Adrenal gland (tissue), 19 donors: ENCODE measurements at places on chromosomes 4 and X. TPM values are rescaled to one million over a fixed set of nuclear protein-coding genes. Genes with fewer than 3 reads are reported as not detected.

- no peaks in the 10 kb centered on the region for H3K27me3 ChIP-seq
- DNase-seq = no peak
- H3K27ac ChIP-seq = no peak overlapping the region
- H3K36me3 ChIP-seq = no peaks in the 10 kb centered on the region
- no peaks in the 10 kb centered on the region for H3K4me1 ChIP-seq
Observed at GRCh38 chr4:105283501-105283900, 136.8 kb downstream of the TET2 start.

The COX7B2 gene
- polyA plus RNA-seq = not detected

The RHOXF2 gene
- not detected for polyA plus RNA-seq

- no peaks in the 10 kb centered on the region for H3K36me3 ChIP-seq
- no peak overlapping the region for H3K27ac ChIP-seq
- H3K27me3 ChIP-seq = no peaks in the 10 kb centered on the region
- H3K4me1 ChIP-seq = peaks cover 5% of the 10 kb centered on the region
Observed at GRCh38 chr4:86326400-86326799, 33.5 kb downstream of the MAPK10 start.

DNA sequence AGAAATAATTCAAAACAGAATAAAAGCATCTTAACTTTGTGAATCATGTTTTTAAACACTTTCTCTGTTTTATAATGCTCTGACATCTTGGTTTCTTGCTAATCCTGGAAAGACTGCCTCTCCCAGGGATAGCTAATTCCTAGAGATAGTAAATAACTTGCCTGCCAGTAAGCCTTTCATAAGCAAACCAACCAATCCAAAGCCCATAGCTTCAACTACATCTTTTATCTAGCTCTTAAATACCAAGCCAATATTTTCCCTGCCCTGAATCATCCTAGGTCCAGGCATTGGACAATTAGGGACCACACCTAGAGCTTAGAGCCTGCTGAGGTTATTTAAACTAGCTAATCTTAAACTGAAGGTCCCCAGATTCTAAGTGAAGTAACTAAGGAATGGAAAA lies 223.7 kb upstream of the DIPK2B start:
- no peaks in the 10 kb centered on the region for H3K4me1 ChIP-seq
- DNase-seq = no peak
- peaks cover 6% of the 10 kb centered on the region for H3K27me3 ChIP-seq
- no peak overlapping the region for H3K4me3 ChIP-seq
- H3K27ac ChIP-seq = no peak overlapping the region

The GYPE gene
- 0.24 TPM for polyA plus RNA-seq

The ANOS1 gene
- polyA plus RNA-seq = 2.5 TPM

The NLGN3 gene
- 10.6 TPM for polyA plus RNA-seq

DNA sequence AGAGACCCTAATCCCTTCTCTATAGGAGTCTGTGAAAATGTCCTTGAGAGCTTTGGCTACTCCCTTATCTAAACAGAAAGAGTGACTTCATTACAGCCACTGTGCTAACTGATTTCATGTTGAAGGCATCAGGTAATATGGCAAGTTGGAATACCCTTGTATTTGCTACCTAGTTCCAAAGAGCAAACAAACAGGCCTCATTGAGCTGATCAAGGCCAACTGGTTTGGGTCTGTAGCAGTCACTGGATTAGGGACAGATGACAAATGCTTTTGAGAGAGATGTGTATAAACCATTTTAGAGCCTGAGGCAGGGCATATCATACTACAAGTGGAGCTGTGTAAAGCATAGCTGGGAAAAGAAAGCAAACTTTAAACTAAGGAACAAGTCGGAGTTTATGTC lies 22.9 kb upstream of the PDLIM5 start:
- H3K27ac ChIP-seq = no peak overlapping the region
- no peaks in the 10 kb centered on the region for H3K4me1 ChIP-seq
- H3K4me3 ChIP-seq = no peak overlapping the region
- DNase-seq = no peak
- H3K27me3 ChIP-seq = no peaks in the 10 kb centered on the region

DNA sequence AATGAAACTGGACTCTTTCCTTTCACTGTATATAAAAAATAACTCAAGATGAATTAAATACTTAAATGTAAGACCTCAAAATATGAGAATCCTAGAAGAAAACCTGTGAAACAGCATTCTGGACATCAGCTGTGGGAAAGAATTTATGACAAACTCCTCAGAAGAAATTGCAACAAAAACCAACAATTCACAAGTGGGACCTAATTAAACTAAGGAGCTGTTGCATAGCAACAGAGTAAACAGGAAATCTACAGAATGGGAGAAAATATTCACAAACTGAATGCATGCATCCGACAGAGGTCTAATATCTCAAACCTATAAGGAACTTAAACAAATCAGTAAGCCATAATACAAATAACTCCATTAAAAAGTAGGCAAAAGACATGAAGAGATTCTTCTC lies 851.7 kb upstream of the PCDH10 start:
- no peak for DNase-seq
- no peak overlapping the region for H3K27ac ChIP-seq
- H3K27me3 ChIP-seq = no peaks in the 10 kb centered on the region
- no peaks in the 10 kb centered on the region for H3K4me1 ChIP-seq

DNA sequence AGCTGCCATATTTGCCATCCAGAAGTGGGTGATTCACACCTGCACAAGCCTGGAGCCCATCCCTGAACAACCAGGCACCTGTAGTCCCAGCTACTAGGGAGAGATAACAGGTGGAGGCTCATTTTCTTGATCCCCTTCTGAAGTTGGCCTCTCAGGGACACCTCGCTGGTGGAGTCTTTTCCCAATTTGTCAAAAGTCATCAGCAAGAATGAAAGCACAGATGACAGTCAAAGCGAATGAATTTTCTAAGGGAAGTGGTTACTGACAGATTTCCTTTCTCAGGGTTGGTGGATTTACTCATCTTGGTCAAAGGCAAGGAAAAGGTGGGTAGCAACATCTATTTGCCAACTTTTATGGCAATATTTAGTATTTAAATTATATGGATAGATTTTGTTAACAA lies 36.5 kb downstream of the FGFBP1 start:
- no peaks in the 10 kb centered on the region for H3K4me1 ChIP-seq
- H3K4me3 ChIP-seq = no peak overlapping the region
- DNase-seq = no peak

DNA sequence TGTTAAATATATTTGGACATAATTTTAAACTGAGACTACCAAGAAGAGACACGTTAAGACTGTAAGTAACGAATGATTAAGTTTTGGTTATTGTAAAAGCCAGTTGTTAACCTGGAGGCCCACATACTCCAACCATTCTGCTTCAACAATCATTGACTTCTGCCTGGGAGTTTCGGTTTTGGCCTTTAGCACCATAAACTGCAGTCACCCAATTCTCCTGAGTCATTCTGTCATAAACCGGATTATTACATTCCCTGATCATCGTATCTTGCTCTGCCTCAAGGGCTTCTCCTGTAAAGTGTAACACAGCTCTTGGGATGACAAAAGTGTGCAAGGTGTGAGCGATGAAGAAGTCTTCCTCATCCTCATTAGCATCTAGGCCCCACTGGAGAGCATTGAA lies 46.9 kb upstream of the PABPC1L2A start:
- H3K36me3 ChIP-seq = no peaks in the 10 kb centered on the region
- no peaks in the 10 kb centered on the region for H3K4me1 ChIP-seq
- no peak overlapping the region for H3K4me3 ChIP-seq
- H3K27ac ChIP-seq = no peak overlapping the region
- H3K27me3 ChIP-seq = peaks cover 13% of the 10 kb centered on the region
- no peak for DNase-seq

DNA sequence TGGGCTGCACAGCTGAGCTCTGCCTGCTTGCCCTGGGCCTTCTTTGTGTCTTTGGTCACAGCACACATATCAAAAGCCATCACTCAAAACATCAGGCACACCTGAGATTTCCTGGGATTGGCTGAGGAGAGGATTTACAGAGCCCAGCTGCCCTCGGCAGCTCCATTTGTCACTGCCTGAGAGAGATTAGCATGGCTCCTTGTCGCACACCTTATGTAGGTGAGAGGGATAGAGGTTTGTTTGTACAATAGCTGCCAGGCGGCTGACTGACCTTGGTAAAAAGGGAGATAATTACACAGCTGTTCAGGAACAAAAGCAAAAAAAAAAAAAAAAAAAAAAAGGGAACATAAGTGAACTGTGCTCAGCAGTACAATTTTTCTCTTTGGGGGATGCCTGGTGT lies 63.2 kb downstream of the MGST2 start:
- no peaks in the 10 kb centered on the region for H3K27me3 ChIP-seq
- peaks cover 4% of the 10 kb centered on the region for H3K4me1 ChIP-seq

DNA sequence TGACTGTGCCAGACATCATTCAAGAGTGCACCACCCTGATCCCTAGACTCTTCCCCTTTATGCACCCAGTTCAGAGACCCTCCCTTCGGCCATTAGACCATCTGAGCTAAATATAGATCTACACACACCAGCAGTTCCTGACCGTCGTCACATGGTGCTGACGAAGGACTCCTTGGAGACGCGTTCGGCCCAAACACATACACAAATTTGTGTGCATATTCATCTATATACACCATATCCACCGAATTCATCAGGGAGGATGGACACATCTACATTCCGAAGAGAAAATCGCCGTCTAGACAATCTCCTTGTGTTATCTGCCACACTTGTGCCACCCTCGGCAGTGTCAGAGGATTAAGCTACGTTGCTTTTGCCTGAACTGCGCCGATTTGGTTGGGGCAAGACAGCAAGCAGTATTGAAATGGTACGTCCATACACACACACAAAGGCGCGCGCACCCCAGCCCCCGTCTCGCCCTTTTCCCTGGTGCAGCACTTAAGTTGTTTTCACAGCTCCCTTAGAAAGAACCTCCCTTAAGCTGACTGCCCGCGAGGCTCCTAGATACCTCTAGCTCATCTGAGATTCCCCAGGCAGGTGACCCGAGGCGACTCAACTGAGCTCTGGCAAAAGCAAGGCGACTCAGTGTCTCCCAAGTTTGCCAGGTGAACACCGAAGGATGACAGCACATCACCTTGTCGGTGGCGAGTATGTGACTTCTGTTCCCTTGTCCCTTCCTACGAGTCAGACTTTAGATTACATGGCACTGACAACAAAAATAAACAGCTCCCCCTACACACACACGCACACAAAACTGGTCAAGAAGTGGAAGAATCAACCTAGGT lies 1.0 kb downstream of the RASGEF1B start:
- peak overlapping the region; percentile 63 for H3K4me3 ChIP-seq
- peak overlapping the region; percentile 48 for H3K27ac ChIP-seq
- H3K36me3 ChIP-seq = no peaks in the 10 kb centered on the region
- no peaks in the 10 kb centered on the region for H3K27me3 ChIP-seq

DNA sequence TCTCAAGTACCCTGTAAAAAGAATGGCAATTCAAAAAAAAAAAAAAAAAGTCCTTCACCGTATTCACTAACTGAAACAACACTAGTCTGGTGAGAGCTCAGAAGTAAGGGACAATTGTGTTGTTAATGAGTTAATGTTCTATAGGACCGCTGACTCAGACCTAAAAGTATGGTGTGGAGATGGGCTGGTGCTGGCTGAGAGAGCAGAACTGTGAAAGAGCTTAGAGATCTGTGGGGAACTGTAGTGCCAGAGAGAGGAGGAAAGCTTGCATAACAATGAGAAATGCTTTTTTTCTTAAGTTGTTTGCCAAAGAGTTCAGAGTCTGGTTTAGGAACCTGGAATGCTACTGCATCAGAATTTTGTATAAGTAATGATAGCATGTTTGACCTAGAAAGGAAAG lies 65.1 kb downstream of the LHFPL1 start:
- no peaks in the 10 kb centered on the region for H3K36me3 ChIP-seq
- no peak overlapping the region for H3K4me3 ChIP-seq
- no peak overlapping the region for H3K27ac ChIP-seq
- no peaks in the 10 kb centered on the region for H3K4me1 ChIP-seq

- H3K36me3 ChIP-seq = peaks cover 48% of the 10 kb centered on the region
- no peak for DNase-seq
- H3K4me1 ChIP-seq = no peaks in the 10 kb centered on the region
- no peaks in the 10 kb centered on the region for H3K27me3 ChIP-seq
Observed at GRCh38 chr4:83062739-83063138, 27.8 kb downstream of the COPS4 start.

DNA sequence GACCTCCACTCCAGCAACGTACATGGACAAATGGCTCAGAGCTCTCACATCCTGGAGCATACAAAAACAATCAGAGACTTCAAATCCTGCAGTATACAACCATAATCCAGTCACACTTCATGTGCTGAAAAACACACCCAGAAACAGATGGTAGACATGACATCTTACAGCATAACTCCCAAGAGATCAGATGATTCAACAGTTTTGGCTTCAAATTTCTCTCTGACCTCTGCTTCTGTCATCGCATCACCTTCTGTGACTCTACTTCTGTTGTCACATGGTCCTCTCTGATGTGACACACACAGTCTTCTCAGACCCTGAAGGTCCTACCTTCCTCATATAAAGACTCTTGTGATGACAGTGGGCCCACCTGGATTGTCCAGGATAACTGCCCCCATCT lies 18.5 kb downstream of the SUV39H1 start:
- H3K4me1 ChIP-seq = no peaks in the 10 kb centered on the region
- H3K27ac ChIP-seq = no peak overlapping the region
- no peak overlapping the region for H3K4me3 ChIP-seq
- peaks cover 4% of the 10 kb centered on the region for H3K27me3 ChIP-seq
- DNase-seq = no peak

DNA sequence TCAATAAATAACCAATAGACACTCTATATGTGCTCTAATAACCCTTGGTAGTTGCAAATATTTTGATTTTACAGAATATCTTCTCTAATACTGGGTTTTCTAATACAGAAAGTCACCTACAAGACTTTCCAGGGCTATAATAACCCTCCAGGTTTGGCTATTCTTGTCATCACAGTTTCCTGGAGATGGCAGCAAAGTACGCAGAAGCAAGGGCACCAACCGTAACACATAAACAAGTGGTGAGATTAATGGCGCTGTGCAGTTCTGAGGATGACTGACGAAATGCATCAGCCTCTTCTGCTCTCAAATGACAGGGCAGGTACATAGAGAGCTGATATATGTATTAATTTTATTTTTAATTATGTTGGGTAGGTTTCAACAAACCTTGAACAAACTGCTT lies 122.4 kb downstream of the C4orf33 start:
- H3K27me3 ChIP-seq = no peaks in the 10 kb centered on the region
- no peak overlapping the region for H3K27ac ChIP-seq
- H3K36me3 ChIP-seq = no peaks in the 10 kb centered on the region
- no peaks in the 10 kb centered on the region for H3K4me1 ChIP-seq
- DNase-seq = no peak

GRCh38 chr4:21625447-21625846 lies 323.1 kb downstream of the KCNIP4 start:
- no peaks in the 10 kb centered on the region for H3K4me1 ChIP-seq
- no peak for DNase-seq
- H3K27ac ChIP-seq = no peak overlapping the region
- H3K27me3 ChIP-seq = no peaks in the 10 kb centered on the region
- no peak overlapping the region for H3K4me3 ChIP-seq

GRCh38 chrX:109889289-109890006 lies 113.5 kb upstream of the TMEM164 start:
- H3K27ac ChIP-seq = no peak overlapping the region
- H3K4me1 ChIP-seq = no peaks in the 10 kb centered on the region
- H3K36me3 ChIP-seq = no peaks in the 10 kb centered on the region
- H3K27me3 ChIP-seq = peaks cover 17% of the 10 kb centered on the region
- H3K4me3 ChIP-seq = no peak overlapping the region

- no peak overlapping the region for H3K4me3 ChIP-seq
- no peak for DNase-seq
- H3K36me3 ChIP-seq = no peaks in the 10 kb centered on the region
- H3K27me3 ChIP-seq = peaks cover 3% of the 10 kb centered on the region
- H3K27ac ChIP-seq = no peak overlapping the region
Observed at GRCh38 chrX:68596871-68597270, 50.6 kb upstream of the STARD8 start.

The NLRP2B gene
- not detected for polyA plus RNA-seq
